ENCODE measurements at places on chromosomes 1 and 21. TPM values are rescaled to one million over a fixed set of nuclear protein-coding genes. Genes with fewer than 3 reads are reported as not detected.

The TCHH gene
- under 0.01 TPM for total RNA-seq

The LINGO4 gene
- not detected for total RNA-seq

The TNN gene
- total RNA-seq: not detected

The DENND2D gene
- total RNA-seq: 8.1 TPM

The GCSAML gene
- total RNA-seq: not detected

The KRTAP10-7 gene
- not detected for total RNA-seq

DNA sequence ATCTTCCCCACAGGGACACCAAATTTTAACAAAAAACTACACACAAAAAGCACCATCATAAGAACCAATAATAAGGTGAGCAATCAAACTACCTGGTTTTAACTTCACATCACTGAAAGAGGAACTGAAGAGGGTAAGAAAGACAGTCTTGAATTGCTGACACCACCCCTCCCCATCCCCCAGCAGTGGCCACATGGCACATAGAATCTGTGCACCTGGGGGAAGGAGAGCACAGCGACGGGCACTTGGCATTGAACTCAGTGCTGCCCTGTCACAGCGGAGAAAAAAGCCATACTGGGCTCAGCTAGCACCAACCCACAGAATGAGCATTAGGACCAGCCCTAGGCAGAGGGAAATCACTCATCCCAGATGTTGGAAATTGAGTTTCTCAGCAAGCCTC lies 640.0 kb upstream of the ADGRL2 start:
- no peak for DNase-seq

- no peak for DNase-seq
These were observed 53.6 kb upstream of the MUTYH start for GRCh38 chr1:45393718-45394302.

- DNase-seq: no peak
These were observed 6.3 kb downstream of the PHC2 start for GRCh38 chr1:33424610-33425009.

DNA sequence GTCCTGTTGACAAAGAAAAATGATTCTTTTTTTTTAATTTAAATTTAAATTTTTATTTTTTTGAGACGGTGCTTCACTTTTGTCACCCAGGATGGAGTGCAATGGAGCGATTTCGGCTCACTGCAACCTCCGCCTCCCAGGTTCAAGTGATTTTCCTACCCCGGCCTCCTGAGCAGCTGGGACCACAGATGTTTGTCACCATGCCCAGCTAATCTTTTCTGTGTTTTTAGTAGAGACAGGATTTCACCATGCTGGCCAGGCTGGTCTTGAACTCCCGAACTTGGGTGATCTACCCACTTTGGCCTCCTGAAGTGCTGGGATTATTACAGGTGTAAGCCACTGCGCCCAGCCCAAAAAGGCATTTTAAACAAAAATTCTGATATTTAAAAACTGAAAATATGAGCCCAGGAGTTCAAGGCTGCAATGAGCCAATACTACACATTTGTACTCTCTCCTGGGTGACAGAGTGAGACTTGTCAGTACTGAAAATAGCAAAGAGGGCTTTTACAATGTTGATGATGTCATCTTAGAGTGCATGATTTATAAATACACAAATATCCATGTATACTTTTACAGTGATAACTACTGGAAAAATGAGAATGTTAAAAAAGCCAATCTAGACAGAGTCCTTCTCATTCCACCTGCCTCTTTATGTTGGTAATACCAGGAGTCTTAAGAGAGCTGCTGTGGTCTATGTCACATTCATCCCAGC lies 56.0 kb upstream of the STUM start:
- no peak for DNase-seq

- no peak for DNase-seq
These were observed 8.4 kb upstream of the SLC19A1 start for GRCh38 chr21:45550522-45551210.
